ENCODE measurements at places on chromosomes 16 and 17.

DNA sequence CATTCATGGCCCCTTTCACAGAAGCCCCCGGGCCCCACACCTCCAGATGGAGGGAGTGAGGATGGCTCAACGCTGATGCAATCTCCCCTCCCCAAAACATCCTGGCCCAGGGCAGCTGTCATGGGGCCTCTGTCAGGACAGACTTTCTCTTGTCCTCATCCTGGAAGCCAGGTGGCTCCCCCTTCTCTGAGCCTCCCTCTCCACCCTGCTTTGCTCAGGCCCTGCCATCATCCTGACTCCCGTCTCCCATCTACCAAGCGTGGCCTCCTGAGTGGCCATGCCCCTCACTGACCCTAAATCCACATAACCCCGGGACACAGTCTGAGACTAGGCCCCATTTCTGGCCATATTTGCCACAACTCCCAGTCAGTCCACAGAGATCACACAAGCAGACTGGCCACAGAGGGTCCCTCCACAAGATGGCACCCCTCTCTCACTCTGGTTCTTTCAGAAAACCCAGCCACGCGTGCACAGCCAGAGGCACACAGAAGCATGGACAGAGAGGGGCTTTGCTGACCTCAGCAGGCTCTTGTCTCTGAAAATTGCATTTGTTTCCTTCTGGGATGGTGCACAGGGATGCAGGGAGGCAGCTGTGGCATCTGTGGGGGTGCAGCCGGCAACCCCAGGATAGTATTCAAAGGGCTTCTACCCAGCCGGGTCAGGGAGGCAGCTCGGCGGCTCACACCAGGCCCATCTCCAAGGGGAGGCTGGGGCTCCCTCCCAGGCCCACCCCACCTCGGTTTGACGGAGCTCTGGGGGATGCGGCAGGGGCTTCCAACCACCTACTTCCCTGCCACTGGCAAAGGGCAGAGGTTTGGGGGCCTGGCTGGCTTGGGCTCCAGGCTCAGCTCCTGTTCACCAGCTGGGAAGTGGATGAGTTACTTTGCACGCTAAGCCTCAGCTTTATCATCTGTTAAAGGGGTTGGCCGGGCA is 16.9 kb downstream of the DOC2B start:
- no peak for DNase-seq

DNA sequence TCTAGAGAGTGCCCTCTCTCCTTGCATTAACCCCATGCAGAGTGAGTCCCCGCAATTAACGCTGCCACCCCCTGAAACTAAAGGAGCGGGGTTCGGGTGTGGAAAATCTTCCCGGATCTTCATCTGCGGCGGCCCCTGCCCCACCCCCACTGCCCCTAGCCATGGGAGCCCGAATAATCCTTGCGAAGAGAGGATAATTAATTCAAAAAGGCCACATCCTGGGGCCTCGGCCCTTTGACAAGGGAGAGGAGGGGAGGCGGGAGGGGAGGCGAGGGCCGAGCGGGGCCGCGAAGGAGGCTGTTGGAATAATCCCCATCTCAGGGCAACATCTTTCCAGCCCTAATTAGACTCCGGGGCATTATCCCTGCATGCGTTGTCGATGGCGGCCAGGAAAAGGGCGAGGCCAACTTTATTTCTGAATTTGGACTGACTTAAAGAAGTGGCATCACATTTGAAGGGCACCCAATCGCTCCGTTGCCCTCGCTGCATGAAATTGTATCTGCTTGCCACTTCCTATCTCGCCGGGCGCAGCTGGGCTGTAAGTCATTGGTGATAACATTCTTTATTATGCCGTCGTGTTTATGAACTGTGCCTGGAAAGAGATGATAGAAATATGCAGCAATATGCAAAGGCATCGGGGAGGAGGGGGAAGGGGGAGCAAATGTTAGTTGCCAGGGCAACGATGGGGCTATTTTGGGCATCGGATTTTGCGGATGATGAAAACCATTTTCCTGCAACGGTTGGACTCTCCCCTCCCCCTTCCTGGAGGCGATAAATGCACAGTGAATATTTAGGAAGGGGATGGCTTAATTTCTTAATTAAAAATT is 387.1 kb upstream of the TNRC6C start:
- DNase-seq: no peak

- DNase-seq: no peak
Measured at GRCh38 chr17:75517297-75517865, 1.1 kb downstream of the TSEN54 start.

GRCh38 chr16:82756283-82756599 is 129.5 kb downstream of the CDH13 start:
- DNase-seq: no peak

DNA sequence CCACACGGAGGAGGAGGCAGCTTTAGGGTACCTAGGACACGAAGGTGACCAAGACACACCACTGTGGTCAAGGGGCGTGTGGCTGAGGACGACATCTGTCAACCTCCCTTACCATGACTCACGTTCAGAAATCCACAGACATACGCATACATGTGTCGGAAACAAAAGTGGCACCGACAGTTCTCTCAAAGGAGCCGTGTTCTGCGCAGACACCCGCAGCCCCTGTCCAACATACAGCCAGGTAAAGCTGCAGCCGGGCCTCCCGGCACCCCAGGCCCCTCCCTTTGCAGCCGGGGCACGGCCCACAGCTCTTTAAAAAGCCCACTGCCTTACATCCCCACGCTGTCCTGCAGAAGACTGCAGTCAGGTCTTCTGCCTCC is 40.5 kb upstream of the KLHDC4 start:
- DNase-seq: no peak

- no peak for DNase-seq
Measured at GRCh38 chr16:78609402-78610274, 510.2 kb downstream of the WWOX start.

- DNase-seq: no peak
Measured at GRCh38 chr17:40598619-40599467, 33.6 kb upstream of the CCR7 start.

GRCh38 chr17:28926786-28927185 is 23.9 kb upstream of the DHRS13 start:
- DNase-seq: no peak

DNA sequence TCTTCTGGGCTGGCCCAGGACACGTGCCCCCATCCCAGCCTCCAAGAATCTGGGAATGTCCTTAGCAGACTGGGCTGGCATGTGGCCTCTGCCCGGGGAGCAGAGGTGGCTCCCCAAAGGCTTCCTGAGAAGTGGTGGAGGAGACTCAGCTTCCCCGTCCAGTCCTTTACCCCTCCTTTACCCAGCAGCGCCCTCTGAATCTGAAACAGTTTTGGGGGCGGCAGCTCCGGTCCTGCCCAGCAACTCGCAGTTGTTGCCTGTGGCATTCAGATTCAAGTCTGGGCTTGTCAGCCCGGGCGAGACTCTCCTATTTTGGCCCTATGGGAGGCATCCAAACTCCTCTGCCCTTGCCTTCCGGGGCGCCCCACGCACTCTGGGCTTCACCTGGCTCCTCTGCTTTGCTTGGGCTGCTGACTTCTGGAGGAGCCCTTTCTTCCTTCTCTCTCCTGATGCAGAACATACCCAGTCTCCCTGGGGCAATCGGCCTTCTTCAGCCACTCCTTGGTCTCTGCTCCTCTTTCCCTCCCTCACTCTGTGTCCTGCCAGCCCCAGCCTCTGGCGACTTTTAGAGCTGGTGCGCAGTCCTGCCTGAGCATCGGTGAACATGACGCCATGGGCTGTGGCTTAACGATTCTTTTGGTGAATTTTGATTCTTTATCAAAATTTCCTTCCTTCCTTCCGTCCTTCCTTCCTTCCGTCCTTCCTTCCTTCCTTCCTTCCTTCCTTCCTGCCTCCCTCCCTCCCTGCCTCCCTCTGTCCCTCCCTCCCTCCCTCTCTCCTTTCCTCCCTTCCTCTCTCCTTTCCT is 55.2 kb downstream of the CMIP start:
- DNase-seq: no peak

GRCh38 chr17:27488231-27488630 is 32.0 kb downstream of the KSR1 start:
- no peak for DNase-seq

DNA sequence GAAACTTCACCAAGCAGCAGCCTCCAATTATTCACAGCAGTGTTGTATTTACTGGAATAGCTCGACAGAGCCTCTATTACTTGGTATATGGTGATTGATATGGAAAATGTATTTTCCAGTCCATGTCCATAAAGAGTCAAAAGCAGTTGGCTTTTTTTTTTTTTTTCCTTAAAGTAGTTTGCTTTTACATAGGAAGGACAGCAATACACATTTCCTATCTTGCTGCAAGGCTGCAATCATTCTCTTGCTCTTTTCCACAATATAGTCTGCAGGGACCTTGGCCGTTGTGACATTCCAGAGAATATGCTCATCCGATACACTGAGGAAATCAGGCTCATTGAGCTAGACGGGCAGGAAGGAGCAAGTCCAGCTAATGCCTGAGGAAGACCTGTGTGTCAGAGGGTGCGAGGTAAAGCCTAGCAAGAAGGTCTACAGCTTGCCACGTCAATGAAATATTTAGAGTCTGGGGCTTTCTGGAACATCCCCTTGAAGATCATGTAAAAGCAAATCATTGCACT is 131.1 kb downstream of the ENGASE start:
- DNase-seq: no peak

DNA sequence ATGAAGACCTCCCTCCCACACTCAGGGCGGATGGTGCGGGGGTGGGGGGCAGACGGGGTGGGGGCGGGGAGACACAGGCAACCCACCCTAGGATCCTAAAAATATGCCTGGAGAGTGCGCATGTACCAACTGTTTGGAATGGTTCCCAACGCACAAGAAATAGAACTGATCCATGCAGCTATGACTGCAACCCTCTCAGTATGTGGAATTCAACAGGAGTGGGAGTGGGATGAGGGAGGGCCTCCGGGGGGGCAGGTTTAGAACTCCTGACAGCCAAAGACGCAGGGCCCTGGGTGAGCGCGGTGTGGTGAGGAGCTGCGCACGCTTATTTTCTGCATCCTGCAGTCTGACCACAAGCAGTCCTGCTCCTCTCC is 1.1 kb upstream of the P2RX5 start:
- no peak for DNase-seq

- no peak for DNase-seq
Measured at GRCh38 chr16:61945511-61945910, 90.7 kb downstream of the CDH8 start.
